ENCODE measurements at places on chromosomes 7 and 10.

GRCh38 chr10:95605163-95605562 is 44.0 kb upstream of the SORBS1 start:
- no peak for DNase-seq

- DNase-seq: no peak
Observed at GRCh38 chr7:93821463-93821862, 69.1 kb downstream of the TFPI2 start.

- peak; percentile 13 for DNase-seq
Observed at GRCh38 chr10:44437840-44438511, 53.1 kb upstream of the CXCL12 start.

- no peak for DNase-seq
Observed at GRCh38 chr10:108749042-108749441, 1174.3 kb downstream of the XPNPEP1 start.

GRCh38 chr7:4079956-4080355 is 602.1 kb upstream of the FOXK1 start:
- DNase-seq: no peak

DNA sequence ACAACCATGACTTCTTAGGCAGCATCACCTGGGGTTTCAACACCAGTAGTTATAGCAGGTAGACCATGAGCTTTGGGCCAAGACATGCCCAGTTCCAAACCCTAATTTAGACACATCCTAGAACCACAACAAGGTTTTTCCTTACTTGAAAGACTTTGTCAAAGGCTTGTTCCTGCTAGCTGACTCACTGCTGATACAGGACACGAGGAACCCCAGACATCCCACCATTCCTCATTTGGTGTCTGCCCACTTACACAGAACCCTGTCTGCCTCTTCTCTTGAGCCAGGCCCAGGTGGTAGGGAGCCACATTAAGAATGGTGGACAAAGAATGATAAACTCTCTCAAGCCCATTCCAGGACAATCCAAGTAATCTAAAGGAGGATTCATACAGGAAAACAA is 109.0 kb downstream of the CCDC71L start:
- DNase-seq: no peak

- no peak for DNase-seq
Observed at GRCh38 chr7:132430041-132430855, 146.0 kb downstream of the PLXNA4 start.

DNA sequence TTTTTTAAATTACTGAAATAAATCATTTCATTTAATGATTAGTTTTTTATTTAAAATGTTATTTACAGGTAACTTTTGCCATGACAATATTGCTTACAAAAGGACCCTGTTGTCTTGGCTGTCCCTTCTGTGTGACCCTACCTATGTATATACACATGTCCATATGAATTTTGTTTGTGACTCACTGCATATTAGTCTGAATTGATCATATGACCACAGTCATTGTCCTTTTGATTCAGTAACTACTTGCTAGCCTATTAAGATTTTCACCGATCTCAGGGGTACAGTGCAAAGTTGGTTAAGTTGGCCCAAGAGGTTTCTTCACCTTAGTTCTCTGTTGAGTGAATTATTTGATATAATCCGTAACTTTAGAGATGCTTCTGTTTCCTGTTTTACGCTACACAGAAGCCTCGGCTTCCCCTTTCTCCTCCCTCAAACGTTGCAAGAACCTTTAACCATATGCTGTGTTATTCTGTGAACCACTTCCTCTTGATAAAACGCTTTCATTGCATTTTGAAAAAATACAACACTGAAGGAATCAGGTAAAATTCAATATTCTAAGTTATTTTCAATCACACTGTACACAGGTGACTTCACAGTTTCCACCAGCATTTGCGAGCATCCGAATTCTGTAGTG is 43.9 kb downstream of the APBB1IP start:
- DNase-seq: no peak

Data from D341Med (cell line).